Activated CD4-positive, alpha-beta T cell treated with anti-CD3 and anti-CD28 coated beads, Interleukin-2, amount 10 ng/mL, durations not matched to agents 24 days and 14 days (primary cell): ENCODE measurements at places on chromosomes 12 and 14.

DNA sequence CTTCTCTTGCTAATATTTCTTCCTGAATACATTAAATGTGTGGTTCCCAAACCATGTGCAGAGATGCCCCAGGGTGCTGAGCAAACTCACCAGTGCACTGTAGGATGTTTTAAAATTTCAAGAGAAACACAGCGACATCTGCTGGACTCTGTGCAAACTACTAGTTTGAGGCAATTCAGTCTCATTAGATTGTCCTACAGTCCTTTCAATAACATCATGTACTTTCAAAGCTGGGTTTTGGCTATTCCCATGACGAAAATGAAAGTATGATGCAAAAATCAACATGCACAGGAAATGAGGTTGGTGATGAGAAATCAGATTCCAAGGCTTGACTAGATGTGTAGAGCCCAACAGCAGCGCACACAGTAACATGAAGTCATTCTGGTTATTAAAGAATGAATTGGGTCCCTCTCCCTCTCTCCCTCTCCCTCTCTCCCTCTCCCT is 66.3 kb downstream of the CLIP1 start:
- DNase-seq, result peak; percentile 88
- no peak overlapping the region for H3K4me3 ChIP-seq
- H3K4me1 ChIP-seq, result peaks cover 9% of the 10 kb centered on the region

DNA sequence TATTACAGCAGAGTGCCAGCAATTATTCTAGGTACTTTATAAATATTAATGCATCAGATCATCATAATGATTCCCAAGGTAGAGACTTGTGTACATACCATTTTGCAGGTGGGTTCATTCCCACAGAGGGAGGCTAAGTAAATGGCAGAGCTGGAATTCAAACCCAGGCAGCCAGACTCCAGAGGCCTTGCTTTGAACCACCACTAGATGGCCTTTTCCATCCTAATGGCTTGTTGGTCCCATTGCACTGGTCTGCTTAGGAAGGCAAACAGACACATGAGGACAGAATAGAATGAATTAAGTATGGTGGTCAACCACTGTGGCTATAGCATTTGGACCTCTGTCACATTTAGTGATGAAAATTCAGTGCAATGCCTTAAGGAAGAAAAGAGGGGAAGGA is 158.7 kb downstream of the METTL25 start:
- no peak overlapping the region for H3K4me3 ChIP-seq
- H3K36me3 ChIP-seq, result no peaks in the 10 kb centered on the region
- H3K27ac ChIP-seq, result no peak overlapping the region
- DNase-seq, result no peak
- H3K27me3 ChIP-seq, result no peaks in the 10 kb centered on the region

- H3K36me3 ChIP-seq, result no peaks in the 10 kb centered on the region
- peaks cover 3% of the 10 kb centered on the region for H3K27me3 ChIP-seq
- no peak overlapping the region for H3K27ac ChIP-seq
- H3K4me1 ChIP-seq, result no peaks in the 10 kb centered on the region
Observed at GRCh38 chr14:99351166-99352007, 79.4 kb upstream of the BCL11B start.

- peaks cover 98% of the 10 kb centered on the region for H3K36me3 ChIP-seq
- peak overlapping the region; percentile 83 for H3K4me3 ChIP-seq
- H3K4me1 ChIP-seq, result peaks cover 84% of the 10 kb centered on the region
- no peaks in the 10 kb centered on the region for H3K27me3 ChIP-seq
Observed at GRCh38 chr14:22522466-22522957, 66.5 kb downstream of the DAD1 start.

GRCh38 chr14:71333705-71334104 is 426.4 kb downstream of the PCNX1 start:
- H3K27me3 ChIP-seq, result no peaks in the 10 kb centered on the region
- H3K36me3 ChIP-seq, result peaks cover 56% of the 10 kb centered on the region
- no peak overlapping the region for H3K4me3 ChIP-seq

DNA sequence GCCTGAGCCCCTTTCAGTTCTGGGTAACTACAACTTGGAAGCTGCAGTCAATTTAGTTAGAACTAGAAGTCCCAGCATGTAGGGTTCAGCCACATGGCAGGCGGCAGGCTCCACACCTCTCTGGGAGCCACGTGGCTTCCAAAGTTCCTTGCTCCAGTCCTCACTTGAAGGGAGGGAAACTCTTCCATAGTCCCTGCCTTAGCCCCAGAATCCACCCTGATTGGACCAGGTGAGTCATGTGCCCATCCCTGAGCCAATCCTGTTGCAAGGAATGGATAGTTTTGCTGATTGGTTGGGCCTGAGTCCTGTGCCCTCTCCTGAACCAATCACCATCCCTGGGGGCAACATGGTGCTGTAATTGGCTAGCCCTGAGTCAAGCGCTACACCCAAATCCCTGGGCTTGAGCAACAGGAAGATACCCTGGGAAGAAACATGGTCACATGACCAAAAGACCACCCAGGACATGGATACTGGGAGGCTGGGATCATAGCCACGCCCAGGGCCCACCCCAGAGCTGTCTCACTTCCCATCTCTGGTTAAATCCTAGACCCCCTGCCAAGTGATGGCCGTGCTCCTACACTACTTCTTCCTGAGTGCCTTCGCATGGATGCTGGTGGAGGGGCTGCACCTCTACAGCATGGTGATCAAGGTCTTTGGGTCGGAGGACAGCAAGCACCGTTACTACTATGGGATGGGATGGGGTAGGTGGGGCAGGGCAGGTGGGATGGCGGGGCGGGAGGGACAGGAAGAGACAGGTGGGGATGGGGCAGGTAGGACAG is 154.7 kb downstream of the ADGRD1 start:
- H3K4me3 ChIP-seq, result no peak overlapping the region
- no peak for DNase-seq
- peaks cover 10% of the 10 kb centered on the region for H3K27me3 ChIP-seq
- no peaks in the 10 kb centered on the region for H3K36me3 ChIP-seq
- H3K27ac ChIP-seq, result no peak overlapping the region

- DNase-seq, result no peak
- peaks cover 53% of the 10 kb centered on the region for H3K36me3 ChIP-seq
- peaks cover 2% of the 10 kb centered on the region for H3K4me1 ChIP-seq
- no peaks in the 10 kb centered on the region for H3K27me3 ChIP-seq
- H3K4me3 ChIP-seq, result no peak overlapping the region
- H3K27ac ChIP-seq, result no peak overlapping the region
Observed at GRCh38 chr12:101749657-101750056, 10.4 kb upstream of the SYCP3 start.

DNA sequence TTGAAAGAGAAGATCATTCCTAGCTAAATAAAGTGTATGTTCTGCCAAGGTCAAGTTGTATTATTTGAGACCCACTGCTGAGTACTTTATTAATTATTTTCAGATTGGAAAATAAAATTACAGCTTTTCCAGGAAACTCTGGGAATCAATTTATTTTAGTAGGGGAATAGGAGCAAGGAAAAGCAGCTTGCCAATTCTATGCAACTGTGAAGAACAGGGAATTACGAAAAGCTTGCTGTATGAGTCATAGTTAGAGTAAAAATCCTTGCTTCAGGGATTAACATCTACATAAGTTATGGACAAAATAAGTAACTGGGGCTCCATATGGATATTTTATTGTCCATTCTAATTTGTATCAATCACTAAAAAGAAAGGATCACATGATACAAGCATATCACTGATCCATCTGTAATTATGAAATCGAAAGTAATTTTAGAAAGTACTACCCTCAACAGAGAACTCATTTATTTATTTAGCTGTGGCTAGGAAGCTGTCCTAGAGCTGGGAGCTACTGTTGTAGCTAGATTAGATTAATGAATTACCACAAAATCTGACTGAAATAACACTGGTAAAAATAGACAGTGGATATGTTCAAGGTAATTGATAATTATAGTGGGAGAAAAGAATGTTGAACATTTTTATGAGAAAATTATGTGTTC is 303.5 kb upstream of the NPAS3 start:
- no peak for DNase-seq
- H3K27ac ChIP-seq, result no peak overlapping the region
- no peaks in the 10 kb centered on the region for H3K27me3 ChIP-seq
- H3K36me3 ChIP-seq, result no peaks in the 10 kb centered on the region

- H3K4me3 ChIP-seq, result no peak overlapping the region
- H3K27me3 ChIP-seq, result no peaks in the 10 kb centered on the region
- no peaks in the 10 kb centered on the region for H3K4me1 ChIP-seq
- H3K27ac ChIP-seq, result no peak overlapping the region
- no peak for DNase-seq
- H3K36me3 ChIP-seq, result no peaks in the 10 kb centered on the region
Observed at GRCh38 chr12:16096273-16096849, 181.1 kb downstream of the SLC15A5 start.

DNA sequence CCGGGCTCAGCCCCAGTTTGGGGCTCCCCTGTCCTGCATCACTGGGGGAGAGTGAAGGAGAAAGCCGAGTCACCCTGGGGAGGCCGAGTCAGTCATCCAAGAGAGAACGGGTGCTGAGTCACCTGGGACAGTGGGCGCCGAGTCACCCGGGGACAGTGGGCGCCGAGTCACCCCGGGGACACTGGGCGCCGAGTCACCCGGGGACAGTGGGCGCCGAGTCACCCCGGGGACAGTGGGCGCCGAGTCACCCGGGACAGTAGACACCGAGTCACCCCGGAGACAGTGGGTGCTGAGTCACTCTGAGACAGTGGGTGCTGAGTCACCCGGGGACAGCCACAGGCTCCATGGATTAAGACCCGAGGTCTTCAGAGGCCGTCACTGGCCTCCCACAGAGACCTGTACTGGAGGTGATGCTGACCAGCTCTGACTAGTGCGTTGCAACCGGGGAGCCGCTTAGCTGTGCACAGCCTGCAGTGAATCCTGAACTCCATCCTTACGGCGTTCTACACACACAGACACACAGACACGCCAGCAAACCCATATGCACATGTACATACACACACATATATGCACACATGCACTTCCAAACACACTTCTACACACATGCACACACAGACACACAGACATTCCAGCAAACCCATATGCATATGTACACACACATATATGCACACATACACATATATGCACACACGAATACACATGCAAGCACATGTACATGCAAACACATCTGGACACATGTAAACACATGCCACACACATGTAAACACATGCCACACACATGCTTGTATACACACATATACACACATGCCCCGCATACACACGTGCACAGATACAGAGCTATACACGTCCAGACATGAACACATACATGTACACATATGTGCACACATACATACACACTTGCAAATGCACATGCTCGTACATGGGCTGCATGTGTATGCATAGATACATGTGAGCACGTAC is 64.9 kb upstream of the GALNT9 start:
- H3K4me1 ChIP-seq, result no peaks in the 10 kb centered on the region
- no peaks in the 10 kb centered on the region for H3K36me3 ChIP-seq
- DNase-seq, result no peak
- H3K27ac ChIP-seq, result no peak overlapping the region
- no peak overlapping the region for H3K4me3 ChIP-seq

DNA sequence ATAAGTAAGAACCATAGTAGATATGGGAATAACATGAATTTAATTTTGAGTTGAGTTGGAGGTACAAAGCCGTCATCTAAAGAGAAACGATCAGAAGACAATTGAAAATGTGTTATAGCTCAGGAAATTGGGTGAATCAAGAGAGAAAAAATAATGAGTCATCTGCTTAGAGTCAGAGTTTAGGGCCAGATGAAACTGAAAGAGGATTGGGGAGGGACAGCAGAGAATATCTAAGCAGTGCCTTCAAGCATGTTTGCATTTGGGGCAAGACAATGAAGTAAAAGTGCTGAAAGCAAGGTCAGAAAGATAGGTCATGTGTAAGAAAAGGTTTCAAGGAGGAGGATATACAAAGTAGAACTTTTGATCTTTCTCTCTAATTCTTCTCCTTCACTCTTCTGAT is 49.4 kb downstream of the SLC15A5 start:
- DNase-seq, result no peak
- H3K27ac ChIP-seq, result no peak overlapping the region
- no peak overlapping the region for H3K4me3 ChIP-seq
- H3K4me1 ChIP-seq, result no peaks in the 10 kb centered on the region

GRCh38 chr14:97301931-97302559 is 504.9 kb downstream of the VRK1 start:
- no peaks in the 10 kb centered on the region for H3K36me3 ChIP-seq
- no peak overlapping the region for H3K4me3 ChIP-seq
- H3K27ac ChIP-seq, result no peak overlapping the region
- DNase-seq, result no peak
- H3K27me3 ChIP-seq, result peaks cover 8% of the 10 kb centered on the region

DNA sequence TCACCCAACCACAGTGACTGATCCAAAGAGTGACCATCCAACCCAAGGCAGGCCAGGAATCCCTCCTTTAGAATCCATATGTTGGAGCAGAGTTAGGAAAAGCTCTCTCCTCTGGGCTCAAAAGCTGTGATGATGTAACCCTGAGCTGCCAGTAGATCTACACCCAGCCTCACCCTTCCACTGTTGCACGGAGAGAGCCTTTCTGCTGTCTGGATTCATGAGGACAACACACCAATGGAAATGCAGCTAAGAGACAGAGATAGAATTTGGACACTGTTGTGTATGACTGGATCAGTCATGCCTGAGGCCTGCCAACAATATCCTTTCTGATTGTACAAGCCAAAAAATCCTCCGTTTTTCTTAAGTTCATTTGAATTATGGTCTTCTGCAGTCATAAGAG is 4.4 kb upstream of the OR6J1 start:
- no peak overlapping the region for H3K27ac ChIP-seq
- no peaks in the 10 kb centered on the region for H3K27me3 ChIP-seq
- no peaks in the 10 kb centered on the region for H3K36me3 ChIP-seq
- no peaks in the 10 kb centered on the region for H3K4me1 ChIP-seq
- H3K4me3 ChIP-seq, result no peak overlapping the region

DNA sequence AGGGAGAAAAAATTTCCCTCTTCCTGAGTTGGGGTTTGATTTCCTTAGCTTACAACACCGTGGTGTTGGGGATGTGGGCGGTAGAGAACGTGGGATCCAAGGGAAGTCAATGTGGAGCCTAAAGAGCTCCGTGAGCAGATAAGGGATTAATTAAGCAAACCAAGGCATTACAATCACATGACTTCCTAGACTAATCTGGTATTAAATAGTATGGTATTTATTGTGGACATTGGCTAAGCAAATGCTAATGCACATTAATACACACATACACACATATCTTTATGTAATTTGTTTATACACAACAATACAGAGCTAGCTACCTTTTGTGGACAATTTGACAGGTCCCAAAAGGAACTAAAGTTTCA is 791 bp upstream of the RNF41 start:
- peak overlapping the region; percentile 100 for H3K4me3 ChIP-seq
- peaks cover 19% of the 10 kb centered on the region for H3K36me3 ChIP-seq
- no peaks in the 10 kb centered on the region for H3K27me3 ChIP-seq
- DNase-seq, result no peak

DNA sequence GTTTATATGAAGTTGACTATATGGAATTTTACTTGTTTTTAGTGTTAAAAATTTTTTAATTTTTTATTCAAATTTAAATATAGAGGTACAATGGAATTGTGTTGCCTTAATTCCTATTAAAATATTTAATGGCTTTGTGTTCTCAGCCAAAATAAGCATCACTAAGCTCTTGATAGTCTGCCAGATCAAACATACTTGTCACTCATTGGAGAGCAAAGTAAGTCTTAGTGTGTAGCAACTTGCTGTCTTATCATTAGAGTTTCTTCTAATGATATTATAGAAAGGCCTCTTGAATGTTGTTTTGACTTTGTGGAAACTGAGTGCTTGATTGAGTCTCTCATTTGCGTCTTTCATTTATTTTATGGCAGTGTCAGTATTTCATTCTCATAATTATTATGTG is 10.7 kb downstream of the SFSWAP start:
- H3K27ac ChIP-seq, result no peak overlapping the region
- H3K27me3 ChIP-seq, result no peaks in the 10 kb centered on the region
- peaks cover 67% of the 10 kb centered on the region for H3K36me3 ChIP-seq
- no peak for DNase-seq
